ENCODE measurements at places on chromosomes 2 and 18.

GRCh38 chr18:79402977-79403722 is 7.4 kb downstream of the NFATC1 start:
- no peak for DNase-seq

GRCh38 chr2:186515376-186515775 is 29.3 kb downstream of the ZC3H15 start:
- no peak for DNase-seq

DNA sequence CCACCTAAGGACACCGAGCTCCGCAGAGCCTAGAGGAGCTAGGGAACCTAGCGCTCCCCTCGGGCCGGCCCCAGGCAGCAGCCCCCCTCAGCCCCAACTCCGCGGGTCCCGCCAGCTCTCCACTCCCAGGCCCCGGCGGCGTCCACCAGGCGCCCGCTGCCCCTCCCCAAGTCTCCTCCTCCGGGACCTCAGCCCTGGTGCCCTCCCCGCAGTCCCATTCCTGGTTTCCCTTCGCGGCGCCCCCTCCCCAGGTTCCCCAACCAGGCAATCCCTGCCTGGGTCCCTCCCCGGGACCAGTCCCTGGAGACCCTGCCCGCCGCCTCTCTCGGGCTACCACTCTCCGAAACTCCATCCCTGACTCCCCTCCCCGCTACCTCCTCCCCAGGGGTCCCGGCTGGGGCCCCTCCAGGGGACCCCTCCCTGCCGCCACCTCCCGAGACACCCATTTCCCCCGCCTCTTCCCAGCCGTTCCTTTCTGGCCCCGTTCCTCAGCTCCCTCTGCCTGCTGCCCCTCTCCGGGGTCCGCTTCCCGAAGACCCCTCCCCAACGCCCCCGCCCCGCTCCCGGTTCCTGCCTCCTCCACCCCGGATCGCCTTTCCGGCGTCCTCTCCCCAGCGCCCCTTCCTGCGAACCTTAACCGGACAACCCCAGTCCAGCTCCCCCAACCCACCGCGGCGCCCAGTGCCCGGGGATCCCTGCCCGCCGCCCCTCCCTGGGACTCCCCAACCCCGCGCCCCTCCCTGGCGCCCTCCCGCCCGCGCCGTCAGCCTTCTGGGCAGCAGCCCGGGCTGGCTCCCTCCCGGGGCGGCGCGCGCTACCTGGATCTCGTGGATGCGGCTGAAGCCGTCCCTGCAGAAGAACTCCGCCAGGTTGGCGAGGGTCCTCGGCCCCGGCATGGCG is 678 bp downstream of the CYP27C1 start:
- DNase-seq, result no peak

DNA sequence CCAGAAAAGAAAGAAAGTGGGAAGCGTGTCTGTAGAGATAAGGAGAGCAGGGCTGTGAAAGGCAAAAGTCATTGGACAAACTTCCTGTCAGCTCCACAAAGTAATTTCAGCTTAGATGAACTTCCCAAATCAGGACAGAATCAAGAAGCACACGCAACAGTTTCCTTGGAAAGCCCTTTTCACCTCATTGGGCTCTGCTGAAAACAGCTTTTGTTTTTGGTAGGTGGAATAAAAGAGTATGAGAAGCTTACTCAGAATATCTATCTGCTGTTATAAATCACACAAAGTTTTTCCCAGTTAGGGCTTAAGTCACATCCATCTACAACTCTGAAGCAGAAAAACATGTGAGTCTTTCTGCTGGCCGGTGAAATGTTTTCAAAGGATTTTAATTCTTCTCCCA is 42.4 kb upstream of the EFEMP1 start:
- no peak for DNase-seq

Measured in activated CD4-positive, alpha-beta T cell treated with anti-CD3 and anti-CD28 coated beads for 4 hours (primary cell).